ENCODE measurements at places on chromosomes 1 and 21. TPM values are rescaled to one million over a fixed set of nuclear protein-coding genes. Genes with fewer than 3 reads are reported as not detected.

DNA sequence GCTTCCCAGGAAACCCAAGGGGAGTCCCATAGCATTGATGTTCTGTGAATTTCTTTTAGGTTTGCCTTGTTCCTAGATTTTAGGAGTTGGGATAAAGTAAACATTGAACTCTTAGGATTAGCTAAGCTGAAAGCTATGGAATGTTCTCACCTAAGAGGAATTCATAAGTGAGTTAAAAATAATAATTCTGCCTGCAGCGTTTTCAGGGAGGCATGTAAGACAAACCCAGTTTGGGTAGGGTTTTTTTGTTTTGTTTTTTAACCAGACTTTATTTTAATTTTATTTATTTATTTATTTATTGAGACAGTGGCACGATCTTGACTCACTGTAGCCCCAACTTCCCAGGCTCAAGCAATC lies 28.9 kb upstream of the CD101 start:
- H3K36me3 ChIP-seq = peaks cover 28% of the 10 kb centered on the region
- H3K27me3 ChIP-seq = no peaks in the 10 kb centered on the region
- no peak for DNase-seq
- H3K27ac ChIP-seq = peak overlapping the region; percentile 60
- no peak overlapping the region for H3K4me3 ChIP-seq

FCGR2B gene
- total RNA-seq = 8.1 TPM

GRCh38 chr1:9126511-9126910 lies 2.4 kb downstream of the GPR157 start:
- DNase-seq = no peak
- H3K4me3 ChIP-seq = no peak overlapping the region
- H3K4me1 ChIP-seq = peaks cover 41% of the 10 kb centered on the region
- H3K27me3 ChIP-seq = no peaks in the 10 kb centered on the region

- H3K27ac ChIP-seq = no peak overlapping the region
- no peak for DNase-seq
- no peaks in the 10 kb centered on the region for H3K27me3 ChIP-seq
- H3K36me3 ChIP-seq = no peaks in the 10 kb centered on the region
- H3K4me1 ChIP-seq = no peaks in the 10 kb centered on the region
- H3K4me3 ChIP-seq = no peak overlapping the region
Observed at GRCh38 chr1:59143133-59143487, 153.8 kb upstream of the FGGY start.

- H3K4me3 ChIP-seq = no peak overlapping the region
- no peak for DNase-seq
- H3K27ac ChIP-seq = no peak overlapping the region
- H3K4me1 ChIP-seq = peaks cover 12% of the 10 kb centered on the region
Observed at GRCh38 chr1:202365092-202365815, 16.8 kb downstream of the PPP1R12B start.

- DNase-seq = no peak
- H3K27me3 ChIP-seq = no peaks in the 10 kb centered on the region
- H3K36me3 ChIP-seq = no peaks in the 10 kb centered on the region
- no peaks in the 10 kb centered on the region for H3K4me1 ChIP-seq
- H3K4me3 ChIP-seq = no peak overlapping the region
Observed at GRCh38 chr21:15421441-15421881, 308.3 kb upstream of the USP25 start.

TMEM200B gene
- 4.8 TPM for total RNA-seq

DNA sequence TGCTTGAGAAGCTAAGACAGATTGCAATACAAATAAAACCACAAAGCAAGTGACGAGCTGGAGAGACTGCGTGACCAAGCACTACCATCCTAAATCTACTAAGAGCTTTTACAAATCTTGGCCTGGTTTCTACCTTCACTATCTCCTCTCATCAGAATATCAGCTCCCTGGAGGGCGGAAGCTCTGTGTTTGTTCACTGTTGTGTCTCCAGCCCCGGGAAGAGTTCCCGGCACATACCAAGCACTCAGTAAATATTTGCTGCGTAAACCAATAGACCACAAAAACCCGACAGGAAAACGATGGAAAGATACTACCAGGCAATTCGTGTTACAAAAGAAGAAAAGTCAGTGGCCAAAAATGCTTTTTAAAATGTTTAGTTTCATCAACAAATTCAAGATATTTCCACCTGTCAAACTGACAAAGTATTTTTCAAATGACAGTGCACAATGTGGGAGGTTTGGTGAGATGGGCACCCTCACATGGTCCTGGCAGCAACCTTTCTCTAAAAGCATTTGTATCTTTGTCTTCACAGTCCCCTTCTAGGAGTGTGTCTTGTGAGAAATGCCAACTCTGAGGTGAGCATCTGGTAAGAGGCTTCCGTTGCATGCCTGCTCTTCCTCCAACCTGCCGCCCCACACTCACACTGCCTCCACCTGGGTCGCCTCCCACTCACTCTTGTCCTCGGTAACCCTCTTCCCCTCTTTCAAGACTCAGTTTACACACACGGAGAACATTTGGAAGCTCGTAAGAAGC lies 34.7 kb downstream of the SLC1A7 start:
- H3K4me1 ChIP-seq = peaks cover 25% of the 10 kb centered on the region
- no peak overlapping the region for H3K4me3 ChIP-seq
- DNase-seq = no peak
- H3K27ac ChIP-seq = no peak overlapping the region
- H3K36me3 ChIP-seq = no peaks in the 10 kb centered on the region
- no peaks in the 10 kb centered on the region for H3K27me3 ChIP-seq

DNA sequence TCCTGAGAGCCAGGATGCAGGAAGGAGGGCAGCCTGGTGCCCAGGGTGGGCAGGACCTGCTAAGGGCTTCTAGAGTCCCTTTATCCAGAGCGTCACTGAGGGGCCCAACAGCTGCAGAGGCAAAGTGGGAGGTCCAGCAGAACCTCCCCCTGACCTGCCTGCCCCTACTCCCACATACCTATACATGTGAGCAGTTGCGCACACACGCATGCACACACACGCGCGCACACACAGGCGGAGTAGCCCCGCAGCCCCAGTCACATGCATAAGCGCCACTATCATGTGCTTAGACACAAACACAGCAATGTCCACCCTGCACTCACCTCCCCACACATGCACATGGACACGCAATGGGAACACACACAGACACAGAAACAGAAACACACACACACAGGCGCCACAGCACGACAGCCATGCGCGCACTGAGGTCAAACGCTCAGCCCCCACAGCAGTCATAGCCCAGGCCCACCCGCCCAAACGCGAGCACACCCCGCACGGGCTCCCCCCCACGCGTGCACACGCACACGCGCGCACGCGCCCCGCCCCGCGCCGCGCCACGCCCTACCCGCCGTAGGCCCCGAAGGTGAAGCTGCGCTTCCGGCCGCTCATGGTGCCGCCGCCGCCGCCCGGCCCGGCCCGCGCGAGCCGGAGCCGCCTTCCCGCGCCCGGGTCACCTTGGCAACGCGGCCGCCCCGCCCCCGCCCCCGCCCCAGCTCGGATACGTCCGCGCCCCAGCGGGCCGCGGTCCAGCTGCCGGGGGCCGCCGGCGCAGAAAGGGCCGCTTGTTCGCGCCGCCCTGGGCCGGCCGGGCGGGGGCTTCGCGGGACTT lies 17.7 kb downstream of the RAP1GAP start:
- H3K4me1 ChIP-seq = peaks cover 10% of the 10 kb centered on the region
- H3K27me3 ChIP-seq = no peaks in the 10 kb centered on the region
- H3K36me3 ChIP-seq = no peaks in the 10 kb centered on the region

GRCh38 chr21:34513129-34513675 lies 1.2 kb upstream of the KCNE1 start:
- no peak overlapping the region for H3K27ac ChIP-seq
- DNase-seq = peak; percentile 53
- H3K4me1 ChIP-seq = peaks cover 28% of the 10 kb centered on the region
- H3K27me3 ChIP-seq = no peaks in the 10 kb centered on the region

GRCh38 chr1:44135886-44136285 lies 5.5 kb downstream of the KLF18 start:
- no peaks in the 10 kb centered on the region for H3K27me3 ChIP-seq
- no peak for DNase-seq
- H3K4me1 ChIP-seq = no peaks in the 10 kb centered on the region

- H3K27ac ChIP-seq = peak overlapping the region; percentile 95
- no peaks in the 10 kb centered on the region for H3K36me3 ChIP-seq
- no peaks in the 10 kb centered on the region for H3K27me3 ChIP-seq
- no peak overlapping the region for H3K4me3 ChIP-seq
- peaks cover 73% of the 10 kb centered on the region for H3K4me1 ChIP-seq
Observed at GRCh38 chr1:234977875-234978396, 150.7 kb downstream of the TOMM20 start.

DNA sequence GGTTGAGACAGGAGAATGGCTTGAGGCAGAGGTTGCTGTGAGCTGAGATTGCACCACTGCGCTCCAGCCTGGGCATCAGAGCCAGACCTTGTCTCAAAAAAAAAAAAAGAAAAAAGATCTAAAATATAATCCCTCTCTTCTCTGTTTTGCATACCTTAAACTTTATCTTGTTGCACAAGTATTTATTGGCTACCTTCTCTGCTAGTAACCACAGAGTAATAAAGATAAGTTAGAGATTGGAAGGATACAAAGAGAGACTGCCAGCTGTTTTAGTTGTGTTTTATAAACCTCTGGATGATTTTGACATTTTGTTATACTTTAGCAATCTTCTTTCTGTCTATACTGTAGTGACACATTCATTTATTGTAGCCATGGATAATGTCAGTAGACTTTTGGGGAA lies 27.7 kb downstream of the AGO3 start:
- H3K36me3 ChIP-seq = peaks cover 4% of the 10 kb centered on the region
- no peak overlapping the region for H3K27ac ChIP-seq
- H3K4me1 ChIP-seq = no peaks in the 10 kb centered on the region
- H3K4me3 ChIP-seq = no peak overlapping the region
- no peak for DNase-seq

DNA sequence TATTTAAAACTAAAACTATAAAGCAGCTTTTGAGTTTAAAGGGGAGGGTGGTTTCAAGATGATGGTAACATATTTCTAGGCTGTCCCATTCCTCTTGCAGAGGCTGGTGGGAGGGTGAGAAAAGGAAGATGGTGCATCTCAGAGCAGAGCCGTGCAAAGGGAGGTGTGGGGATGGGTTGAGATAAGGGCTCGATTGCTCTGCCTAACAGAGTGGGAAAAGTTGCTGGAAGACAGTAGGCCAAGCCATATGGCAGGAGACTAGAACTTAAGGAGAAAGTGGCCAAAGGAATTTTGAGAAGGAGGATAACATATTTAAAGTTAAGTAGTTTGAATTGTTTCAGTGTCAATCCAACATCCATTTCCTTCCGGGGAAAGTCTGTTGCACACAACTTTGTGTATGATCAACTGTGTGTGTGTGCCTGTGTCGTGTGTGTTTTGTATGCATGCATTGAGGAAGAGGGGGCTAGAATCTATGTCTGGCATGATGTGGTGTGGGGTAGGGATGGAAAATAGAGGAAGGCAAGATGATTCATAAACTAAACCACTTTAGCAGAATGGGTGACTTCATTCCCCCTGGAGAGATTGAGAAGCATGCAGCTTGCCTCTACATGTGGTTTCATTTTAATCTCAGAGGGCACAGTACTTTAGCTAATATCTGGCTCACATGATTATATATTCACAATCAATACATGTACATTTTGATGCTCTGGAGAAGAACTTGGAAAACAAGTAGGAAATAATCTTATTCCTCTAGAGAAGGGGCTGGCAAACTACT lies 145.0 kb upstream of the DNAH14 start:
- H3K27ac ChIP-seq = no peak overlapping the region
- no peak overlapping the region for H3K4me3 ChIP-seq
- no peak for DNase-seq
- H3K36me3 ChIP-seq = no peaks in the 10 kb centered on the region
- H3K27me3 ChIP-seq = no peaks in the 10 kb centered on the region

- H3K4me3 ChIP-seq = no peak overlapping the region
- DNase-seq = no peak
- H3K27me3 ChIP-seq = no peaks in the 10 kb centered on the region
- H3K36me3 ChIP-seq = peaks cover 8% of the 10 kb centered on the region
- H3K4me1 ChIP-seq = peaks cover 53% of the 10 kb centered on the region
Observed at GRCh38 chr1:156905651-156906050, 12.1 kb downstream of the PEAR1 start.

DNA sequence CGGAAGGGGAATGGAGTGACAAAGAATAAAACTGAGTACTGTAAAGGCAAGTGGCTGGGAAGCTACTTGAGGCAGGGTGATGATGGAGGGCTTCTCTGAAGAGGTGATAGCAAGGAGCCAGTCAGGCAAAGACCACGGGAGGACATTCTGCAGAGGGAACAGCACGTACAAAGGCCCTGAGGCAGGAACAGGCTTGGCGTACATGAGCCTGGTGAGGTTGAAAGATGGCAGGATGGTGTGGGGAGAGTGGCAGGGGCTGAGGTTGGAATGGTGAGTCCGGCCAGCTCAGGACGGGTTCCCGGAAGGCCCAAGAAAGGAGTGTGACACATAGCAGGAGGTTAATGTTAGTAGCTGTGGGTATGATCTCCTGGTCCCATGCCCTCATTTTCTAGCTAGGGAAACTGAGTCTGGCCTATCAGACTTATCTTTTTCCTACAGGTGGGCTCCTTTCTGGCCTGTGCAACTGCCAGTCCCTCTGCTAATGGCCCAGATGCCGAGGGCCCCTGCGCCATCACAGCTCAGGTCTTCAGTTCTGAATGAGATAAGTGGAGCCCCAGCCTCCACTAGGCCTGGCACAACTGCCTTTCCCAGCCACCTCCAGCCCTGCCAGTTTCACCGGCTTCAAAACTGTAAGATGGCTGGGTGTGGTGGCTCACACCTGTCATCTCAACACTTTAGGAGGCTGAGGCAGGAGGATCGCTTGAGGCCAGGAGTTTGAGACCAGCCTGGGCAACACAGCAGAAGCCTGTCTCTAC lies 87.0 kb downstream of the VWA5B1 start:
- no peak overlapping the region for H3K4me3 ChIP-seq
- H3K36me3 ChIP-seq = no peaks in the 10 kb centered on the region

KIF21B gene
- total RNA-seq = 0.48 TPM

GRCh38 chr1:206792939-206793607 lies 20.8 kb upstream of the IL10 start:
- no peaks in the 10 kb centered on the region for H3K36me3 ChIP-seq
- H3K4me1 ChIP-seq = no peaks in the 10 kb centered on the region
- DNase-seq = no peak
- no peak overlapping the region for H3K27ac ChIP-seq
- no peak overlapping the region for H3K4me3 ChIP-seq

- no peak for DNase-seq
- no peak overlapping the region for H3K4me3 ChIP-seq
- peaks cover 9% of the 10 kb centered on the region for H3K36me3 ChIP-seq
- H3K27me3 ChIP-seq = no peaks in the 10 kb centered on the region
Observed at GRCh38 chr1:37901191-37901892, 42.0 kb upstream of the MTF1 start.

- DNase-seq = peak; percentile 73
- peak overlapping the region; percentile 71 for H3K27ac ChIP-seq
- H3K36me3 ChIP-seq = no peaks in the 10 kb centered on the region
- no peaks in the 10 kb centered on the region for H3K27me3 ChIP-seq
- peaks cover 24% of the 10 kb centered on the region for H3K4me1 ChIP-seq
Observed at GRCh38 chr21:31173881-31174555, 135.7 kb upstream of the KRTAP19-8 start.

DNA sequence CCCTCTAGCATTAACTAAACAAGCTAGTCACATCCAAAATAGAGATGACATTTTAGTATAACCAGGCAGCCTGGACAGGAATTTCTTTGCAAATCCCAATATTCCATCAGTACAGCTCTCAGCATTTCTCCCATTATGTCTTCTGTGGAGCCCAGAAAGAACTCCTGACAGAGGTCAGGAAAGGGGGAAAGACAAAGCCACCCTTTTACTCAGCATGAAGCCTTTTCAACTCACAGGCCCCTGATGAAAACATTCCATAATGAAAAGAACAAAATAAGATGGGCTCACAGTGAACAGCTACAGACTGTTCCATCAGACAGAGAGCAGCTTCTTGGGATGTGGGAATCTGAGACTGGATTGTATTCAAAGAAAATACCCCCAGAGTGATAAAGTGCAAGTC lies 80.6 kb downstream of the TEX35 start:
- H3K4me1 ChIP-seq = peaks cover 6% of the 10 kb centered on the region
- H3K4me3 ChIP-seq = no peak overlapping the region
- no peak overlapping the region for H3K27ac ChIP-seq
- no peaks in the 10 kb centered on the region for H3K27me3 ChIP-seq
- no peaks in the 10 kb centered on the region for H3K36me3 ChIP-seq
